CD4-positive, CD25-positive, alpha-beta regulatory T cell (primary cell): ENCODE measurements at places on chromosomes 3 and 15.

DNA sequence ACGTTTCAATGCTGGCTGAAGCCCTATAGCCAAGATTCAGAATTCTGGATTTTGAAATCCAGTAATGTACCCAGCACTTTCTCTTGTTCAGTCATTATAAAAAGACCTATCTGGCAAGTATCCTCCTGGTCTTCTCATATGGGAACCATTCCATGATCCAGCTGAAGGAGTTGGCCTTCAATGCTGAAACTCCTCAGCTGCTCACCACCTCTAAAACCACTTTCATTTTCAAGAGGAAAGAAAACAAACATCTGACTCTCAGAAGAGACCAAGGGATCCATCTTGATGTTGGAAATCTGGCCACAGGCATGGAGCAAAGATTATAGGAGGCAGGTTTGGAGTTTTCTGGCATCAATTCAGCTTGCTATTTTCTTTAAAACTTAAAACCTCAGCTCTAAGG lies 235.4 kb downstream of the FMN1 start:
- no peak overlapping the region for H3K27ac ChIP-seq
- H3K4me1 ChIP-seq, result no peaks in the 10 kb centered on the region
- H3K36me3 ChIP-seq, result no peaks in the 10 kb centered on the region
- no peak for DNase-seq

- H3K4me1 ChIP-seq, result no peaks in the 10 kb centered on the region
- no peak overlapping the region for H3K4me3 ChIP-seq
- no peaks in the 10 kb centered on the region for H3K36me3 ChIP-seq
- H3K27me3 ChIP-seq, result peaks cover 2% of the 10 kb centered on the region
- DNase-seq, result no peak
Measured at GRCh38 chr3:69420781-69421520, 35.1 kb upstream of the FRMD4B start.

DNA sequence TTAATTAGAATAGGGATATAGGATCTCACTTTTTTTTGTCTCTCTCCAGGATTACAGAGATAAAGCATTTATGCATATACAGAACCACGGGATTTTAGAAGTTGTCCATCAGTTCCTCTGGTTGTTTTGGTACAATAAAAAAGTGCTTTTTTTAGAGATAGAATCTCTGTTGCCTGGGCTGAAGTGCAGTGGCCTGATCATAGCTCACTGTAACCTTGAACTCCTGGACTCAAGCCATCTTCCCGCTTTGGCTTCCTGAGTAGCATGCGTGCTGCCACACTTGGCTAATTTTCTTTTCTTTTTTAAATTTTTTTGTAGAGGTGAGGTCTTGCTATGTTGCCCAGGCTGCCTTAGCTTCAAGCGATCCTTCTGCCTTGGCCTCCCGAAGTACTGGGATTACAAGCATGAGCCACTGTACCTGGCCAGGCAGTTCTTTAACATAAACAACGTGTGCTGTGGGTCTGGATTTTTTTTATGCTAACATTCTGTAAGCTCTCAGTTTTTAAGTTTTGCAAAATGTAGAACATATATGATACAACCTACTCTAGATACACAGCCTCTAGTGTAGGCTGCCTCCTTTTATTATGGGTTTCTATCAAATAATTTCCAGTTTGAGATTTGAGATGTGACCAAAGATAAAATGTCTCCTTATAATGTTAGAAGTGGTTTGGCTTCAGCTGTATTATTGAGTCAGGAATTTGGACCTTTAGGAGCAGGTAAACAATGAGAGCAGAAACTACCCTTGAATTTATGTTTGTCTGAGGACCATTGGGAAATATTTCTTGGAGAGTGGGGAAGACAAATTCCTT lies 57.4 kb upstream of the ULK4 start:
- H3K27me3 ChIP-seq, result no peaks in the 10 kb centered on the region
- peaks cover 12% of the 10 kb centered on the region for H3K4me1 ChIP-seq
- DNase-seq, result no peak
- H3K4me3 ChIP-seq, result no peak overlapping the region
- no peaks in the 10 kb centered on the region for H3K36me3 ChIP-seq

GRCh38 chr3:30073622-30074021 lies 532.8 kb upstream of the TGFBR2 start:
- H3K36me3 ChIP-seq, result no peaks in the 10 kb centered on the region
- H3K27me3 ChIP-seq, result no peaks in the 10 kb centered on the region
- DNase-seq, result no peak
- no peak overlapping the region for H3K4me3 ChIP-seq
- no peak overlapping the region for H3K27ac ChIP-seq
- H3K4me1 ChIP-seq, result no peaks in the 10 kb centered on the region

DNA sequence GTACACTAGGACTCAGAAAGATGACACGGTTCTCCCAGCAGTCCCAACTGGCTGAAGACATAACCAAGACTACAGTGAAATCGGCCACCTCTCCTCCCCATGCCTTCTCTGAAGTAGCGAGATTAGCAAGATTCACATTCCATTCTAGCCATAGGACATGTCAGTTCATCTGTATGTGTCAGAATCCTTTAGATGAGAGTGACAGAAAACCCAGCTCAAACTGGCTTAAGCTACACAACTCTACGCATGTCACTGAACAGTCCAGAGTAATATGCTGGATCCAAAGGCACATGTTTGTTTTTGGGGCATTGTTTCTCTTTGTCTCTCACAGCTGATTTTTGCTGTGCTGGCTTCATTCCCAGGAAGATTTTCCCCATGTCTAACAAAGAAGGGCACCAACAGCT lies 75.8 kb downstream of the RARB start:
- no peaks in the 10 kb centered on the region for H3K4me1 ChIP-seq
- H3K27me3 ChIP-seq, result no peaks in the 10 kb centered on the region
- no peak overlapping the region for H3K4me3 ChIP-seq
- no peak for DNase-seq
- H3K27ac ChIP-seq, result no peak overlapping the region

DNA sequence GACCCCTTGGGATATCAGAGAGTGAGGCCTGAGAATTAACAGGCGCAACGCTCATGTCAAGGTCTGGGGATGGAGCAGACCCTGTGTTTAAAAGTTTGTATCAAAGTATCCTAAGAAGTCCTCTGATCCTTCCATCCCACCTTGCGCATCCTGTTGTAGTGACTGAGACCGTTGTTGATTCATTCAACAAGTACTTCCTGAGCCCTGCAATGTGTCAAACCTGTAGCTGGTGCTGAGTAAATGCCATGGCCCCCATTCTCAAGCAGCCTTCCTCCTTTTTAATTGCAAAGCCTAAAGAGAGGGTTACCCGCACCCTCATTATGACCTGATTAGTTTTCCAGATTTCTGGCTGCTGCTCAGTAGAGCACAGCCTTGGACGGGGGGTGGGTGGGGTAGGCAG lies 46.4 kb downstream of the RPLP1 start:
- no peak overlapping the region for H3K4me3 ChIP-seq
- DNase-seq, result no peak
- H3K27ac ChIP-seq, result no peak overlapping the region
- H3K36me3 ChIP-seq, result no peaks in the 10 kb centered on the region

DNA sequence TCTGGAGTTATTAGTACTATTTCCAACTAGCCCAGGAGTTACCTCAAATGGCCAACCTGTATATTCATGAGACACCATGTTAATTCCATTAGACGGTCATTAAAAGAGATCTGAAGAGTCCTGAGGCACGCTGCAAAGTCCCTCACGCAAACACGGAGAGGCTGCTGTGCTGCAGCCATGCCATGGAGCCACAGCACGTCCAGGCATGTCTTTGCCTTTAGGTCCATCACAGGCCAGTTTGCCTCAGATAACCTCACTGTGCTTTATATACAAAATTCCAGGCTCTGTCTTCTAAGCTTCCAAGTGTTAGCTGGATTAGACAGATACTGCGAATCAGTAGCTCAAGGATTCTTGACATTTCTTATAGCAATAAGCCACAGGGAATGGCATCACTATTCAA lies 9.8 kb upstream of the PLAAT1 start:
- H3K4me3 ChIP-seq, result no peak overlapping the region
- no peaks in the 10 kb centered on the region for H3K4me1 ChIP-seq
- no peaks in the 10 kb centered on the region for H3K36me3 ChIP-seq
- DNase-seq, result no peak

GRCh38 chr15:37143351-37143750 lies 43.0 kb upstream of the MEIS2 start:
- H3K36me3 ChIP-seq, result no peaks in the 10 kb centered on the region
- H3K4me3 ChIP-seq, result no peak overlapping the region
- DNase-seq, result no peak
- H3K4me1 ChIP-seq, result no peaks in the 10 kb centered on the region
- no peaks in the 10 kb centered on the region for H3K27me3 ChIP-seq
- no peak overlapping the region for H3K27ac ChIP-seq

DNA sequence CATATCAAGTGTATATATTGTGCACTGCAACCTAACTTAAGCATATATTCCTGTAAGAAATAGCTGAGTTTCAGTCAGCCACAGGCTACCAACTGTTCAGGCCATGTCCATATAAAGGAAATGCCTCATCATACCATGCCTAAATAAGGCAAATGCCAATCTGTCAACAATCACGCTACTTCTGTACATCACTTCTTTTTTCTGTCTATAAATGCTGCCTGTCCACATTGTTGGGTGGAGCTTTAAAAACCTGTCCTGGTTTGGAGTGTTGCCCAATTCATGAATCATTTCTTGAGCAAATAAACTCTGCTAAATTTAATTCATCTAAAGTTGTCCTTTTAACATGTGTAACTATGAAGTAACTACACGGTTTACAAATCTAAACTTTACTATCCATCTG lies 1091.9 kb downstream of the NSUN3 start:
- no peaks in the 10 kb centered on the region for H3K36me3 ChIP-seq
- no peaks in the 10 kb centered on the region for H3K27me3 ChIP-seq
- H3K4me3 ChIP-seq, result no peak overlapping the region
- H3K4me1 ChIP-seq, result no peaks in the 10 kb centered on the region

- H3K27ac ChIP-seq, result no peak overlapping the region
- no peaks in the 10 kb centered on the region for H3K4me1 ChIP-seq
- no peaks in the 10 kb centered on the region for H3K36me3 ChIP-seq
- H3K27me3 ChIP-seq, result no peaks in the 10 kb centered on the region
Measured at GRCh38 chr3:67819447-67819846, 165.0 kb upstream of the SUCLG2 start.

DNA sequence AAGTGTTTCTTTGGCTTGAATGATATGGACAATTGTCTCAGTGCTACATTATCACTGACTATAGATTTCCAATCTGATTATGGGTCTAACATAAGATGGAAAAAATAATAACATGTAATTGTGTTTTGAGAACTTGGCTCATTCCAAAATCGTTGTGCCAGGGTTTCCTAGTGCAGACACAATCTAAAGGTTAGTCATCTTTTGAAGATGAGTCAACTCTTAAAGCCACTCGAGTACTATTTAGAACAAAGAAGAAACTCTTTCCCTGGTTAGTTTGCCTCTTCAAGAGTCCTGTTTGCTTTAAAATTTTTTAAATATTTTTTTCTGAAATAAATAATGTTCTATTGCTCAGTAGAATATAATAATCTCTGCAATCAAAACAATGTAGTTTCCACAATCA lies 301.0 kb downstream of the CADM2 start:
- H3K27me3 ChIP-seq, result no peaks in the 10 kb centered on the region
- H3K27ac ChIP-seq, result no peak overlapping the region
- DNase-seq, result no peak
- no peak overlapping the region for H3K4me3 ChIP-seq

GRCh38 chr15:71687902-71688508 lies 122.3 kb upstream of the NR2E3 start:
- no peak for DNase-seq
- no peak overlapping the region for H3K4me3 ChIP-seq
- no peaks in the 10 kb centered on the region for H3K36me3 ChIP-seq
- H3K4me1 ChIP-seq, result no peaks in the 10 kb centered on the region
- H3K27me3 ChIP-seq, result peaks cover 4% of the 10 kb centered on the region
- H3K27ac ChIP-seq, result no peak overlapping the region

DNA sequence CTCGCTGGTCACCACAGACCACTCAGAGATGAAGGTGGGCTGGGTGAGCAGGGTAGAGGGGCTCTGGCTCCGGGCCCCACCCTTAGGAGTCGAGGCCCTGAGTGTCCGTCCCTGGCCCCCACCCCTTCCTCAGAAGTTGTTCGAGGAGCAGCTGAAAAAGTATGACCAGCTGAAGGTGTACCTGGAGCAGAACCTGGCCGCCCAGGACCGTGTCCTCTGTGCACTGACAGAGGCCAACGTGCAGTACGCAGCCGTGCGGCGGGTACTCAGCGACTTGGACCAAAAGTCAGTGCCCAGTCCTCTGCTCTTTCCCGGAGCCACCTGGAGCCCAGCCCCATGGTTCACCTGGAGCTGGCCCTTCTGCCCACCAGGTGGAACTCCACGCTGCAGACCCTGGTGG lies 28.5 kb downstream of the PTPN23 start:
- peaks cover 65% of the 10 kb centered on the region for H3K36me3 ChIP-seq
- H3K4me1 ChIP-seq, result no peaks in the 10 kb centered on the region
- no peak overlapping the region for H3K27ac ChIP-seq
- no peak overlapping the region for H3K4me3 ChIP-seq

- DNase-seq, result no peak
- no peaks in the 10 kb centered on the region for H3K36me3 ChIP-seq
- H3K27ac ChIP-seq, result no peak overlapping the region
Measured at GRCh38 chr15:47288794-47289193, 428.5 kb upstream of the SEMA6D start.

- H3K27ac ChIP-seq, result no peak overlapping the region
- H3K4me3 ChIP-seq, result no peak overlapping the region
- no peaks in the 10 kb centered on the region for H3K4me1 ChIP-seq
- peaks cover 22% of the 10 kb centered on the region for H3K36me3 ChIP-seq
Measured at GRCh38 chr3:43709022-43709421, 18.3 kb downstream of the ABHD5 start.

- no peak overlapping the region for H3K4me3 ChIP-seq
- no peak for DNase-seq
- no peaks in the 10 kb centered on the region for H3K27me3 ChIP-seq
- H3K4me1 ChIP-seq, result no peaks in the 10 kb centered on the region
Measured at GRCh38 chr15:73906346-73907034, 19.8 kb upstream of the LOXL1 start.

GRCh38 chr15:65839354-65839901 lies 29.9 kb upstream of the RAB11A start:
- no peak for DNase-seq
- no peak overlapping the region for H3K4me3 ChIP-seq
- H3K27me3 ChIP-seq, result no peaks in the 10 kb centered on the region

- H3K36me3 ChIP-seq, result no peaks in the 10 kb centered on the region
- DNase-seq, result no peak
- no peak overlapping the region for H3K27ac ChIP-seq
- H3K4me3 ChIP-seq, result no peak overlapping the region
- H3K27me3 ChIP-seq, result no peaks in the 10 kb centered on the region
Measured at GRCh38 chr15:81064253-81064652, 63.5 kb downstream of the TLNRD1 start.
